ENCODE measurements at places on chromosomes 6 and 20.

GRCh38 chr6:12345694-12346058, 55.5 kb downstream of the EDN1 start:
- no peak for DNase-seq

- no peak for DNase-seq
Observed at GRCh38 chr6:44920952-44921491, 407.1 kb upstream of the RUNX2 start.

GRCh38 chr6:140388192-140388802, 1013.8 kb upstream of the CITED2 start:
- no peak for DNase-seq

DNA sequence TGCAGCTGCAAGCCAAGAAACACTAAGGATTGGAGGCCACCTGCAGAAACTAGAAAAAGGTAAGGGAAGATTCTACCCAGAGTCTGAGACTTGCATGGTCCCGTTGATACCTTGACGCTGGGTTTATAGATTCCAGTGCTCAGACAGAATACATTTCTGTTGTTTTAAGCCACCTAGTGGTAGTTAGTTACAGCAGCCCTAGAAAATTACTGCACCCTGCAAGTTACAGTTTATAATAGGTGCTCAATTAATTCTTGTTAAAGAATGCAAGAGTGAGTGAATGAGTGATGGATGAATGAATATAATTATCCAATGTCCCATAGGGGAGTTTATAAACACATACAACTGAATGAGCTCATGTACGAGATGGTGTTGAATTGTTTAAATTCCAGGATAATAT, 453.1 kb upstream of the SLC35B3 start:
- DNase-seq, result peak; percentile 24

Measured in GM13976 (cell line).